ENCODE measurements at places on chromosomes 11 and 22. TPM values are rescaled to one million over a fixed set of nuclear protein-coding genes. Genes with fewer than 3 reads are reported as not detected.

The IL10RA gene
- 304 TPM for total RNA-seq

The GNG3 gene
- total RNA-seq: not detected

The INS gene
- not detected for total RNA-seq

The GAL3ST1 gene
- total RNA-seq: 0.44 TPM

The NFAM1 gene
- total RNA-seq: 0.22 TPM

The TPST2 gene
- 54.8 TPM for total RNA-seq

The OR52E8 gene
- total RNA-seq: not detected

The PLCB3 gene
- total RNA-seq: 18.6 TPM

The ZDHHC13 gene
- 21.2 TPM for total RNA-seq

The PATE4 gene
- total RNA-seq: not detected

The KRTAP5-2 gene
- total RNA-seq: not detected

The RASL10A gene
- 1.1 TPM for total RNA-seq

The PNPLA3 gene
- not detected for total RNA-seq

The CHRM1 gene
- total RNA-seq: not detected

The OR5AP2 gene
- total RNA-seq: not detected

The C22orf31 gene
- not detected for total RNA-seq

The CENATAC gene
- 74.2 TPM for total RNA-seq

The ISX gene
- not detected for total RNA-seq

The OR10G8 gene
- total RNA-seq: not detected

The ST14 gene
- 0.67 TPM for total RNA-seq

The SDF2L1 gene
- 39.7 TPM for total RNA-seq

The PSMA1 gene
- total RNA-seq: 189 TPM

The CRYBB2 gene
- total RNA-seq: not detected

The TSKU gene
- total RNA-seq: 2.8 TPM

The CBX7 gene
- total RNA-seq: 71.3 TPM

The C11orf42 gene
- not detected for total RNA-seq

The TMEM45B gene
- 0.91 TPM for total RNA-seq

The EI24 gene
- 39.2 TPM for total RNA-seq

The NAALAD2 gene
- total RNA-seq: not detected

The LMNTD2 gene
- 2.7 TPM for total RNA-seq

The APOBEC3B gene
- total RNA-seq: 7.1 TPM

The GATD1 gene
- 62.4 TPM for total RNA-seq

The MMP10 gene
- not detected for total RNA-seq

The MUC15 gene
- not detected for total RNA-seq

The HEPN1 gene
- not detected for total RNA-seq

The VWA5A gene
- 6.9 TPM for total RNA-seq

The MPEG1 gene
- total RNA-seq: 1.7 TPM

The ACTN3 gene
- total RNA-seq: 0.11 TPM

The RFPL3 gene
- total RNA-seq: not detected

The OTOG gene
- total RNA-seq: not detected

The FAT3 gene
- total RNA-seq: not detected

The ROBO4 gene
- not detected for total RNA-seq

The YAP1 gene
- total RNA-seq: not detected

The CHADL gene
- total RNA-seq: 0.83 TPM

The DKK3 gene
- total RNA-seq: 8.1 TPM

The OR2AT4 gene
- total RNA-seq: not detected

The CAPN5 gene
- total RNA-seq: 3.8 TPM

The NRIP3 gene
- total RNA-seq: 1.4 TPM

The DEPDC7 gene
- 3.6 TPM for total RNA-seq

The TIMM8B gene
- 39.3 TPM for total RNA-seq

The CRYAB gene
- total RNA-seq: not detected

The OR8A1 gene
- total RNA-seq: not detected

The LRRC10B gene
- not detected for total RNA-seq

The PCNX3 gene
- total RNA-seq: 60.2 TPM

The OR5B3 gene
- not detected for total RNA-seq

The SPON1 gene
- 3.9 TPM for total RNA-seq

The GLYAT gene
- total RNA-seq: not detected

The C11orf65 gene
- total RNA-seq: 0.80 TPM
